ENCODE measurements at places on chromosomes 6 and 20.
A peak's percentile ranks its signal among the peaks of the same experiment; 100 is the strongest.

DNA sequence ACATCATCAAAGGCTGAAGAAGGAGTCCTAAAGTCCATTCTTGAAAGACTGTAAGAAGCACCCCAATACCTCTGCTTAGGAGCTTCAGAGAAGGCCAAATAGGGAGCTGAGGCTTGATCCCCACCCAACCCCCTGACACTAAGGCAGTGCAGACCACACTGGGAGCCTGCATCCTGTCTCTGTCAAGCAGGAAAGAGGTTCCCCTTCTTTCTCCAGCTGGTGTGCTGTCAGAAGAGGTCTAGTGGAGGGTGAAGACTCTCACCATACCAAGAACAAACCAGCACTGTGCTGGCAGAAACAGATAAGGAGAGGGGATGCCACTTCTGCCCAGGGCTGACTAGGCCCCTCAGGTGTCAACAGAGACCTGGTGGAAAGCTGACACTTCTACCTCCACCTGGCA, 19.9 kb downstream of the GZF1 start:
- DNase-seq = no peak

GRCh38 chr6:42193491-42193894, 1.3 kb downstream of the GUCA1B start:
- no peak for DNase-seq

GRCh38 chr20:40812415-40812925, 123.4 kb upstream of the MAFB start:
- DNase-seq = no peak

DNA sequence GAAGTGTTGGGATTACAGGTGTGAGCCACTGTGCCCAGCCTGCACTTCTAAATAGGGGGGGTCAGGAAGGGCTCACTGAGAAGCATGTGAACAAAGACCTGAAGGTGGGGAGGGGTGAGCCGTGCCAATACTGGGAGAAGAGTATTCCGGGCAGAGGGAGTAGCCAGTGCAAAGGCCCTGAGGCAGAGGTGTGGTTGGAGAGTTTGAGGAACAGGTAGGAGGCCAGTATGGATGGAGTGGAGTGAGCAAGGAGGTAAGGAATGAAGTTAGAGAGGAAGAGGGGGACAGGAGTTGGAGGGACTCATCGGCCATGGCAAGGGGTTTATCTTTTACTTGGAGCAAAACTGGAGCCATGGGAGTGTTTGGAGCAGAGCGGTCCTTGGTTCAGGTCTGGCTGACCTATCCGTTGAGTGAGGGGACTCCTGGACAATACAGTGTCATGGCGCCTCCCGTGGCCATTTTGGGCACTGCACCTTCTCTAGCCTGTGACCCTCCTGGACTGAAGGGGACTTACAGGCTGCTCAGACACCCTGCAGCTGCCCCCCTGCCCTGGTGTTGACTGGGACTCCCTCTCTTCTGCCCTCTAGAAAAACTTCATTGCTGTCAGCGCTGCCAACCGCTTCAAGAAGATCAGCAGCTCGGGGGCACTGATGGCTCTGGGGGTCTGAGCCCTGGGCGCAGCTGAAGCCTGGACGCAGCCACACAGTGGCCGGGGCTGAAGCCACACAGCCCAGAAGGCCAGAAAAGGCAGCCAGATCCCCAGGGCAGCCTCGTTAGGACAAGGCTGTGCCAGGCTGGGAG, 12.1 kb downstream of the FOXS1 start:
- DNase-seq = peak; percentile 98

DNA sequence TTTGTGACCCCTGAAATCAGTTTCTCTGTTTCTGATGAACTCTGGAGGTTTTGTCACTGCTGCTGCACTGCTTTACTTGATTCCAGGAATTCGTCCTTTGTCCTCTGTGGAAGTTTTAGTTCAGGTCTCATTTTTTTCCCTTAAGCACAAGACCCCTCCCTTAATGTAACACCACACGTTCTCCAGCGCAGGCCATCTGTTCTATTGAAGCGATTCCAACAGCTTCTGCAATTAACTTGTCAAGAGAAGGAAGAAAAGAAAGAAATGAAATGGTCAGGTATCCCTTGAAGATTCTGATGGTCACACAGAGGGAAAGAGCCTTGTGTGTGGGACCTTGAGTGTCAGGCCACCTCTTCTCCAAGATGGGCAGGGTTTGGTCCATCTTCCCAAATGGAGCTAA, 7.8 kb upstream of the MAS1L start:
- DNase-seq = no peak

DNA sequence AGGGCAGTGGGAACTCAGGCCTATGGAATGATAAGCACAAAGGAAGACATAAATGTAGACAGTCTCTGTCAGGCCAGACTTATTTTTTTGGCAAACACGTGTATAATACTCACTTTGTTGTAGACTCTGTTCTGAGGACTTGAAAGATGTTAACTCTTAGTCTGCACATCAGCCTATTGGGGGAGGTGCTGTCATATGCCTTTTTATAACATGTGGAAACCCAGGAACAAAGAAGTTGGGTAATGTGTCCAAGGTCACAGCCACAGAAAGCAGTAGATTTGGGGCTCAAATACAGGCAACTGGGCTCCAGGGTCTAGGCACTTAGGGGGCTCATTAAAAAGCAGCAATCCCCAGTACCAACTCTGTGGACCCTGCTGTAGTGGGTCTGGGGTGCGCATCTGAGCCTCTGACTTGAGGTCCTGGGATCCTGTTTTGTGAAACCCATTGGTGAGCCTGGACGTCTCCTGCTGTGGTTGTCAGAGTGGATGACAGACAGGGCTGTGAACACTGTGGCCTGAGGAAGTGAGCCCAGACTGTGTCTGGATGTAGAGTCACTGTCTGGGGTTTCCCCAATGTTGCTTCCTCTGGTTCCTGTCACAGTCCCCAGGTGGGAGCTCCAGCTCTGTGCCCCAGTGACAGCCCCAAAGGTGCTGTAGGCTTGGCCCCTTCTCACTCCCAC, 50.0 kb downstream of the CDH26 start:
- DNase-seq = no peak

DNA sequence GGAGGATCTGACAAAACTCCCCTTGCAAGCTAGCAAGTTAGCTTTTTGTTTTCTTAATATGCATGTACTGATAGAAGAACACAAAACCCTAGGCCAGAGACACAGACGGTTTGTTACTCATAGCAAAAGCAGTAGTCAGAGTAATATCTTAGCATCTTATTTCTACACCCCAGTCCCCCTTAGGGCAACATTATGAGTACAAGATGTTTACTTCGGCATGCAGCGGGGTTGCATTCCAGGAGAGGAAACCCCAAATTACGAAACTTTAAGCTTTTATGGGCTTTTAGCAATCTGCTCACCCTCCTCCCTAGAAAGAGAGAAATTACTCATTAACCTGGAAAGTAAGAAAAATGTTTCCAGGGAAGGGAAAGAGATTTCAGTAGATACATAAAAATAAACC, 1286.9 kb downstream of the EPHA7 start:
- DNase-seq = no peak

DNA sequence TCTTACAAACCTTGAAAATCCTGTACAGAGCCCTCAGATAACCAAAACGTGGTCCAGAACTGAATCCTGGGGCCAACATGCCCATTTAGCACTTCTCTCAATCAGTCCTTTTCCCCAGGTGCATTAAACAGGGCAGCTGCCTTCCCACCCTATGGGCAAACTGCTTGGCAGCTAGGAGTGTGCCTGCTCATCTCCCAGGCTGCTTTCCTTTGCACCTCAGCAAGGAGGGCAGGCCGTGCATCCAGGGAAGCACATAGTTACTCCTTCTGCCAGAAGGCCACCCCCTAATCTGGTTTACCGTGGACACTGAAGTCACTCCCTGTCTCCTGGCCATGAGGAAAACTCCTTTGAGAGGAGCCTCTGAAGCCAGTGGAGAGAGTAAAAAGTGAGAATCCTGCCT, 10.0 kb downstream of the PKIG start:
- DNase-seq = no peak
